Mesenteric fat pad (tissue), 1 donor: ENCODE measurements at places on chromosomes 5 and 9. TPM values are rescaled to one million over a fixed set of nuclear protein-coding genes. Genes with fewer than 3 reads are reported as not detected.
A peak's percentile ranks its signal among the peaks of the same experiment; 100 is the strongest.

DNA sequence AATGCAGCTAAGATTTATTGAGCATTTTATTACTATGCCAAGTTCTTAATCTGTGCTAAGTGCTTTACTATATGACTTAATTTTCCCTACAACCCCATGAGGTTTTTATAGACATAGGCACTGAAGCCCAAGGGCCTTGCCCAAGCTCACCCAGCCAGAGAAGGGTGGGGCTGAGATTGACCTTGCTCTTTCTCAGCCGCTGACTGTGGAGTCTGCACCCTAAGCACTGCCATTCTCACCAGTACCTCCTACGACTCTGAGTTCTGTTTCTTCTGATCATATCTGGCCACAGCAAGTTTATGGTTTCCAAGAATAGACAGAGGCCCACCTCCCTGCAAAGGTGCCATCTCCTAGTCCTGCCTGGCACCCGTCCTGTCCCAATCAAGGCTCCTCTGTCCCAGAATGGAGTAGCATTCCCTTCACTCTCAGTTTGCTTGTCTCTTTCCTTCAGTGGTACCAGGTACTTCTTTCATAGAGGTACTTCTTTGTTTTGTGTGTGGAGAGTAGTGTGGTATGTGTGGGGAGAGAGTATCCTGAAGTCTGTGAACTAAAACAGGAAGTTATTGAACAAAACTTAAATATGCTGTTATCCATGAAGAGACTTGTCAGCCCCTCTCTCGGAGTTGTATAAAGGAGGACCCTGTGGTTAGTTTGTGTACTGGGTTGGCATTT lies 42.6 kb downstream of the CSF1R start:
- DNase-seq, result no peak

The MZB1 gene
- 0.61 TPM for total RNA-seq

DNA sequence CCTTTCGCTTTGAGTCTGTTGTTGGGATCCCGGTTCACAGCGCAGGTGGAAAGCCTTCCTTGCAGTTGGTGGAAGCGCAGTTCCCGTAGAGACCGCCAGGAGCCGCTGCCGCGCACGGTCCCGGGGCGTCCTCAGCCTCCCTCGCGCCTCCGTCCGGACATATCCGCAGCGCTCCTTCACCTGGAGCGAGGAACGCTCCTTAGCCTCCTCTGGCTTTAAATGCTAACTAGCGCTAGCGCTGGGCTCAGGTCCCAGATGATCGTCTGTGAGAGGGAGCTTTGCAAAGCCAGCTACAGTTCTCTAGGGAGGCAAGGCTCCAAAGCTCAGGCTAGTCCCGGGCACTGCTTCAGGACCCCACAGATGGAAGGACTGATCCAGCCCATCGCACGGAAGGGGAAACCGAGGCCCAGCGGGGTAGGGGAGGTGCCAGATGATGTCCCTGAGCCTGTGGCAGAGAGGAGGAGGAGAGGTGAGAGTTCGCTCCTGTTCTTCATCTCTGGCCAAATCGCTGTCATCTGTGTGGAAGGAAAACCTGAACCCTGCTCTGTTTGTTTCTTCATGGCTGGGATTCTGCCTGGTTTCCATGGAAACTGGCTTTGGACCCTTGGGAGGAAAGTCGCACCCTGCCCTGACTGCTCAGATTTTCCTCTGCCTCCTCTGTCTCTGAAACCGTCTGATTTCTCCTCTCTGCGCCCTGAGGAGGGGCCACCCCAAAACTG lies 31.4 kb downstream of the COL15A1 start:
- DNase-seq, result peak; percentile 96

The ANKRD34B gene
- 0.10 TPM for total RNA-seq

The ACOT12 gene
- not detected for total RNA-seq

DNA sequence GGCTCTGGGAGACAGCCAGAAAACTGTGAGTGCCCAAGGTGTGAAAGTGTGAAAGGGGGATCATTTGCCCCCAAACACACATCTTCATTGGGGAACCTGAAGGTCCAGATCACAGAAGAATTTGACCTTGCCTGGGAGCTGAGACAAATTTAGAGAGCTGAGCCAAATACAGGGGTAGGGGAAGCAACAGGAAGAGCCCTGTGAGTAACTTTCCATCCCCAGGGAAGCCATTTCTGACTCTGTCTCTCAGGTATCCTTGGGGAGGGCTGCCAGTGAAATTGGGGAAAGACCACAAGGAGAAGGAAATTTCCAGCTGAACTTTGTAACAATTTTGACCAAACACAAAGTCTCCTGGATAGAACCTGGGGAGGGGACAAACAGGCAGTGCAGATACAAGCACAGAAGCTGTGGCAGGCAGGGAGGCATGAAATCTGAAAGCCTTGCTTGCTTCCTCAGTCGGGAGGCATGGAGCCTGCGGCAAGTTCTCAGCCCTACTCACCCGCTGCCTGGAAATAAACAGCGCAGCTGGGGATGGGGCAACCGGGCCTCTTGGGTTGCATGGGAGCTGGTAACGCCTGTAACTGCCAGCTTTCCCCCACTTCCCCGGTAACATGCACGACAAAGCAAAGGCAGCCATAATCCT lies 31.5 kb upstream of the ZCCHC9 start:
- no peak for DNase-seq

The SLC6A19 gene
- total RNA-seq, result 0.32 TPM

DNA sequence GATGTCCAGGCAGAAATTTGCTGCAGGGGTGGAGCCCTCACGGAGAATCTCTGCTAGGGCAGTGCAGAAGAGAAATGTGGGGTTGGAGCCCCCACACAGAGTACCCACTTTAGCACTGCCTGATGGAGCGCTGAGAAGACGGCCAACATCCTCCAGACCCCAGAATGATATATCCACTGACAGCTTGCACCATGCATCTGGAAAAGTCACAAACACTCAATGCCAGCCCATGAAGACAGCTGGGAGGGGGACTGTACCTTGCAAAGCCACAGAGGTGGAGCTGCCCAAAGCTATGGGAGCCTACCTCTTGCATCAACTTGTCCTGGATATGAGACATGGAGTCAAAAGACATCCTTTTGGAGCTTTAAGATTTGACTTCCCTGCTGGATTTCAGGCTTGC lies 426.3 kb upstream of the FAM174A start:
- no peak for DNase-seq

GRCh38 chr5:68409259-68409658 lies 193.7 kb downstream of the PIK3R1 start:
- no peak for DNase-seq

DNA sequence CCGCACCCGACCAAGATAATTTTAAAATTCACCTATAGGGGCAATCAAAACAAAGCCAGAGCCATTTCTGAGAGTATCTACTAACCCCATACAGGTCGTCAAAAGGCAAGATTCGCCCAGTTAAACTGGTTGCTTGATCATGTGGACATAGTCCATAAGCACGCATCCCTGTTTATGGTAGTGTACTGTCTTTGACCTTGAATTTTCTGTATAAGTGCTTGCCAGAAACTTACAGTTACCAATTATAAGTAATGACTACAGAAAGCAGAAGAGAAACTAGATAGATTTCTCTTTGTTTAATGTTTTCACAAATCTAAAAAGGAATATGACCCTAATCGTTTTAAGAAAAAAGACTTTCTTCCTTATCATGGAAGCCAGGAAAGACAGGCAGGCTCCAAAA lies 25.6 kb downstream of the SLC31A1 start:
- DNase-seq, result no peak
